ENCODE measurements at places on chromosomes 3 and 15. TPM values are rescaled to one million over a fixed set of nuclear protein-coding genes. Genes with fewer than 3 reads are reported as not detected.

DNA sequence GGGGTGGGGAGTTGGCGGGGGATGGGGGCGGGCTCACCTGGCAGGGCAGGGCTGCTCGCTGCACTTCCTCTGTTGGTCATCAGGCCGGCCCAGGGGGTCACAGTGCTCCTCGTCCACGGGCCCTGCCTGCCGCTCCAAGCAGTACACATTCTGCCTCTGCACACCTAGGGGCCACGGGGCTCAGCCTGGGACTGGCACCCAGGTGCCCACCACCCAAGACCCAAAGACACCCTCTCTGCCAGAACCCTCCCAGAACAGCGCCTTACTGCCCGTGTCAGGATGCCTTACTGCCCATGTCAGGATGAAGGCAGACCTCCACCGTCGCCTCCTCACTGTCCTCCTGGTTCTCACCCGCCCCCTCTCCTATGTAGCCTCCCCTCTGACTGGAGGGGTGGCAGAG lies 43.2 kb downstream of the ADAMTS7 start:
- DNase-seq, result no peak

GRCh38 chr3:47525617-47526016 lies 12.1 kb upstream of the ELP6 start:
- DNase-seq, result no peak

DNA sequence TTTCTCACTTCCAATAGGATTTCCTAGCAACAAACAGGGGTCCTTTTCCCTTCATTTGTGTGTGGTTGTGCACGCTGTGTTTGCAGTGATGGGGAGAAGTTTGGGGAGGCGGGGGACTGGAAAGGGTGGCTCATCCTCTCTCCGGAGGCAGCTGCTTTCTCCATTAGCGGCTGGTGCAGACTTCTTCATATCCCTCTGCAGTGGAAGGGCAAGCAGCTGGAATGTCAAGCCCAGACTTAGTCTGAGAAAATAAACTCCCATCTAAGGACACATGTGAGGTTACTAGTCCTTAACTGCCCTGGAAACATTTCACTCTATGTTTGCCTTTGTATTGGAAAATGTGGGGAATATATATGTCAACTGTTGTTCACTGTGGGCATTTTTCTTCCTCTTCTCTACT lies 467.0 kb upstream of the RASGRP1 start:
- no peak for DNase-seq

The COX17 gene
- 105 TPM for total RNA-seq

The P2RY13 gene
- total RNA-seq, result not detected

Measured in CD8-positive, alpha-beta memory T cell (primary cell).